CD8-positive, alpha-beta T cell (primary cell): ENCODE measurements at places on chromosomes 3 and 15. TPM values are rescaled to one million over a fixed set of nuclear protein-coding genes. Genes with fewer than 3 reads are reported as not detected.

MYH15 gene
- total RNA-seq = 0.05 TPM

FBXW12 gene
- not detected for total RNA-seq

DNA sequence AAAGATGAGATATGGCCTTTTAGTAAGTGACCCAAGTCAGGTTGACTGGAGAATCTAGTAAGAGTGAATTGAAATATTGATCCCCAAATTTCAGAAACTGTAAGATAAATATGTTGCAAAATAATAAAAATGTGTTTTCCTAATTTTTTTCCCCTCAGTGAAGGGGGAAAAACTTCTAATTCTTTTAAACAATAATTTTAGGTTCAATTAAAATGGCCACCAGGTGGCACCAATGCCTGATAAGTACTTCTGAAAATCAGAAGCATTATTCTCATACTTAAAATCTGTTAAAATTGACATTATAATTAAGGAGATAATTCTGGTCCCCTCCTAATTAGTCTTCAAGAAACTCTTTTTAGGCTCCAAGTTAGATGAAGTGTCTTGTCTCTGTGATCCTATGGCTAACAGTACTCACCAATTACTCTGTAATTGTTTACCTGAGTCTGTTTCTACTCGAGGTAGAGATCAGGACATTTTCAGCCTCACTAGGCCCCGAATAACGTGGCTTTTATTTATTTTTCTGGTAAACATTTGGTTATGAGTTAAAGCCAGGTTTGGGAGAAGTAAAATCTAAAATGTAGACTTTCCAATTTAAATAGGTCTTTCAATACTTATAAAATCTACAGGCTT, 52.6 kb downstream of the NMD3 start:
- DNase-seq = peak; percentile 67

GRCh38 chr15:60838206-60838605, 359.3 kb upstream of the ICE2 start:
- no peak for DNase-seq

DNA sequence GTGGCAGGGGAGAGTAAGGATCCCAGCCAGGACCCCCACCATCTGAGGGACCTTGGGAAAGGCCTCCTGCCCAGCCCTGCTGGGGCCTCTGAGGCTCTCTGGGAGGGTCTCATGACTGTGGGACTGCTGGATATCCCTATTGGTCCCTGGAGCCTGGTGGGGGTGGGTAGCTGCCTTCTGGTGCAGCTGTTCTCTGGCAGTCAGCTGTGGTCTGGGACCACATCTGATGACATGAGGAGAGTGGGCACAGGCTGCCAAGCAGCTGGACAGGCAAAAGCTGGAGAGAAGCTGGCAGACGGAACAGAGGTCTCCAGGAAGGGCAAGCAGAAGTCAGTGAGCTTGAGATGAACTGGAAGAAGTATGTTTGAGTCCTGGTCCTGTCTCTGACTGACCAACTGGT, 22.4 kb downstream of the PLEKHO2 start:
- DNase-seq = no peak

- no peak for DNase-seq
Observed at GRCh38 chr3:186790261-186790981, 7.0 kb downstream of the EIF4A2 start.

CHL1 gene
- not detected for total RNA-seq

- no peak for DNase-seq
Observed at GRCh38 chr15:70196372-70197316, 98.9 kb upstream of the TLE3 start.

- DNase-seq = no peak
Observed at GRCh38 chr3:21942328-21942727, 191.3 kb upstream of the ZNF385D start.

SYNPR gene
- total RNA-seq = not detected

STIMATE gene
- 35.9 TPM for total RNA-seq

SKOR1 gene
- 2.3 TPM for total RNA-seq

GRCh38 chr3:136658946-136659682, 93.1 kb downstream of the STAG1 start:
- no peak for DNase-seq

DNA sequence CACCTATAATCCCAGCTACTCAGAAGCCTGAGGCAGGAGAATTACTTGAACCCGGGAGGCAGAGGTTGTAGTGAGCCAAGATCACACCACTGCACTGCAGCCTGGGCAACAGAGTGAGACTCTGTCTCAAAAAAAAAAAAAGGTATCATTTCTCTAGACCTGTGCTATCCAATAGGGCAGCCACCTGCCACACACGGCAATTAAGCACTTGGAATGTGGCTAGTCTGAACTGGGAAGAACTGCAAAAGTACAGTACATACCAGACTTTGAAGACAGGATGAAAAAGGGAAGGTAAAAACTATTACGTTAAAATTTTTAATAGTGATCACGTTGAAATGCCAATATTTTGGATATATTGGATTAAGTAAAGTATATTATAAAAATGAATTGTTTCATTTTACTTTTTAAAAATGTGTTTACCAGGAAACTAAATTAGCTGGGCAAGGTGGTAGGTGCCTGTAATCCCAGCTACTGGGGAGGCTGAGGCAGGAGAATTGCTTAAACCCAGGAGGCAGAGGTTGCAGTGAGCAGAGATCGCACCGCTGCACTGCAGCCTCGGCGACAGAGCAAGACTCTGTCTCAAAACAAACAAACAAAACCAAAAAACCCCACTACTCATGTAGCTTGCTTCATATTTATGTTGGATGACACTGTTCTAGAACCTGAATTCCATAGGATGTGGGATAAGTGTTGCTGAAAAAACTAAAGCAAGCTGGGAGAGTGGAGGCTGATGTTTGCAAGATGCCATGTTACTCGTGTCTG, 2.3 kb downstream of the CYP8B1 start:
- DNase-seq = no peak
